ENCODE measurements at places on chromosomes 3 and 15.

DNA sequence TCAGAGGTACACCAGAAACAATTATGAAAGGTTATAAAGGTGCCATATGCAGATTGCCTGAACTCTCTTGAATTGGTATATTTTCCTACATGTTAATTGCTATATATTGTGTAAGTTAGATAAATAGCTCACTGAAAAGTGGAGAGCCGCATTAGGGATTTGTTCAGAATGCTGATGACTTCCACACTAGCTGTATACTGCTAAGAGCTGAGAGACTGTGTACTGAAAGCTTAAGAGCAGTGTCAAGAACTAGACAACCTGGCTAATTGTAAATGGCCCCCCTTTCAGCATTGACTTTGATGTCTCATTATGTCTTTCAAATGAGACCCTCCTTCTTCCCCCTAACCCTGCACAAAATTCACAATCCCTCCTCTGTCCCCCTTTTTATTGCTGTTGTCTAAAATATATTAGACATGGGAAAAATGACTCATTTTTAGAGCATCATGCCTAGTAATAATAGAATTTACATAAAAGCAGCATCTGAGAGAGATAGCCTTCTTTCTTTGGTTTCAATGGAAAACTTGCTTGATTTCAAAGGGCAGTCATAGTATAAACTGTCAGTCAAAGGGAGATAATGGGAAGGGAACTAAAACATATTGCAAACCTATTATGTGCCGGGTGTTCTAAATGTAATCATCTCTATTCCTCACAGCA, 34.7 kb upstream of the GREM1 start:
- DNase-seq: no peak

GRCh38 chr3:177646749-177647148, 449.5 kb upstream of the TBL1XR1 start:
- DNase-seq: no peak

- DNase-seq: no peak
Measured at GRCh38 chr15:72464251-72464650, 9.9 kb upstream of the ARIH1 start.

- DNase-seq: no peak
Measured at GRCh38 chr15:38411902-38412301, 42.0 kb upstream of the FAM98B start.

GRCh38 chr3:72516361-72516760, 331.9 kb downstream of the SHQ1 start:
- DNase-seq: no peak

GRCh38 chr3:71031914-71032521, 551.5 kb downstream of the FOXP1 start:
- DNase-seq: no peak

DNA sequence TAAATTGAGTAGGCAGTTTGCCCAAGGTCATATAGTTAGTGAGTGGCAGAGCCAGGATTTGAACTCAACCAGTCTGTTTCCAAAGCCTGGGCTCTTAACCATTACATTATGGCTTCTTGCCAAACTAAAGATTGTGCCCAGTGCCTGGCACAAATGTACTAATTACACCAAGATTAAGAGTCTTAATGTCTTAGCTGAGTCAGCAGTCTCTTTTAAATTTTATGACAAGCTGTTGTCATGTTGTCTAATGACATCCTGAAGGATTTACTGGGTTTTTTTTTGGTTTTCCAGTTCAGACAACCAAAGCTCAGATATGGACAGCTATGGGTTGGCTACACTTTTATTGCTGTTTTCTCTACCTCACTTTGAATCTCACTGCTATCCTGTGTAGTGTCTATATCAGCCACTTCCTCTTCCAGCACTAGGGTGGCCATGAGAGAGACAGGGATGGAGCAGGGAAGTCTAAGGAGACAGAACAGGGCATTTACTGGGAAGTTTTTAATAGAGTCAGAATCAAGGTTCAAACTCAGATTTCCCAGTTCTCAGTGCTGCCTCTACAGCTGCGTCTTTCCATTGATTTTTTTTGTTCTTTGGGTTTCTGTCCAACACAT, 10.5 kb downstream of the FBXL2 start:
- DNase-seq: no peak

DNA sequence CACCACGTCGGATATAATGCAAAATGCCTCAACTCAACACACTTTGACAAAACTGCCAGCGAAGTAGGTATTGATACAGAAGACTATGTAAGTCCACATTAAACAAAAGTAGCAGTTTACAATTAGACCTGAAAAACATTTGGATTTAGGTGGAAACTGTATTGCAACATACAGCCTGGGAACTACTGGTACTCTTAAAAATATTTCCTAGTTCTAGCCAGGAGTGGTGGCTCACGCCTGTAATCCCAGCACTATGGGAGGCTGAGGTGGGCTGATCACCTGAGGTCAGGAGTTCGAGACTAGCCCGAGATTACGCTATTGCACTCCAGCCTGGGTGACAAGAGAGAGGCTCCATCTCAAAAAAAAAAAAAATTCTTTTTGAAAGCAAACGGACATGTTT, 246.2 kb downstream of the ZBTB20 start:
- no peak for DNase-seq

DNA sequence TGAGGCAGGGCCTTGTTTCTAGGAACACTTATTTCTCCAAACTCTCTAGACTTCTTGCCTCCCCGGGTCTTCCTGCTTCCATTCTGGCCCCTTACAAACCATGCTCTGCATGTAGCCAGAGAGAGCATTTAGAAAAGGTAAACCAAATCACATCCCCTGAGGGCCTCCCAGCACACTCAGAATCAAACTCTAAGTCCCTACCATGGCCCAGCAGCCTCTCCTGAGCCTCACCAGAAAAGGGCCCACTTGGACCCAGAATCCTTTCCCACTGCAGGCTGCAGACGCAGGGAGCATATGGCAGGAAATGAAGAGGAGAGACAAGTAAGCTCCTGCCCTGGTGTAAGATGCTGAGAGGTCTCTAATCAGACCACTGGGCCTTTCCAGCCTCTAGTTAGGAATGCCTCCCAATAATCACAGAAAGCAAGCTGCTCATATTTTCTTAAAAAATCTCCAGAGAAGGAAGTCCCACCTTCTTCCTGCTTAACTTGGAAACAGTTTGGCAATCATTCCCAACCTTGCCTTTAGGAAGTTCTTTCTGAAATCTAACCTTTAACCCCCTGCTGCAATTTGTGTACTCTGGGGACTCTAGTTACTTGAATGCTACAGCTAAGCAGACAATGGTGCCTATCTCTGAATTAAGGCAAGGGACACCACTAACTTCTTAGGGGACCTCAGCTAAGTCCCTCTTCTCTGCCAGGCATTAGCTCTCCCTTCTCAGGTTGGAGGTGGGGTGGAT, 4.2 kb downstream of the AMOTL2 start:
- DNase-seq: peak; percentile 21

- no peak for DNase-seq
Measured at GRCh38 chr15:100279446-100279845, 62.3 kb downstream of the ADAMTS17 start.

DNA sequence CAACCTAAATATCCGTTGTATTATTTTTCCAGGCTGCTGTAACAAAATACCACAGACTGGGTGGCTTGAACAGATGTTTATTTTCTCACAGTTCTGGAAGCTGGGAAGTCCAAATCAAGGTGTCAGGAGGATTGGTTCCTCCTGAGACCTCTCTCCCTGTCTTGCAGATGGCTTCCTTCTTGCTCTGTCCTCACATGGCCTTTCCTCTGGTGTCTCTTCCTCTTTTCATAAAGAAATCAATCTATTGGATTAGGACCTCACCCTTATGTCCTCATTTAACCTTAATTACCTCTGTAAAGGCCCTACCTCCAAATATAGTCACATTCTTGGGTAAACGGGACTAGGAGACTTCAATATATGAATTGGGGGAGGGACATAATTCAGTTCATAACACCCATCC, 89.2 kb upstream of the PLCL2 start:
- no peak for DNase-seq

- DNase-seq: peak; percentile 65
Measured at GRCh38 chr15:98799461-98800390, 151.4 kb downstream of the IGF1R start.

DNA sequence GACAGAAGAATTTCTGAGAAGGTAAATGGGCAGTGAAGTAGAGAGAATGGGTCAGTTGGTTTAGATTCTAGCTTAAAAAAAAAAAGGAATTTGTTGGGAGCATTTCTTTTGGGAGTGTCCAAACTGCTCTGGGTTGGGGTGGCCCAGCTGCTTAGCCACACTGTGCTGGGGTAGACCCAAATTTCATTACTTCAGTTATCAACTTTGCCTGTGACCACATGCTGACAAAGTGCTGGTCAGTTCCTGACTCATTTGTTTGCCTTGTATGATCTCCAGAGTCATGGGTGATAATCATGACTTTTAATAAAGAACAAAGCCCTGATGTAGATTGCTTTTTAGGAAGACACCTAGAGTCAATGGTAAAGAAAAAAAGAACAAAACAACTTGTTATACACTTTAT, 121.5 kb upstream of the FGF7 start:
- no peak for DNase-seq

DNA sequence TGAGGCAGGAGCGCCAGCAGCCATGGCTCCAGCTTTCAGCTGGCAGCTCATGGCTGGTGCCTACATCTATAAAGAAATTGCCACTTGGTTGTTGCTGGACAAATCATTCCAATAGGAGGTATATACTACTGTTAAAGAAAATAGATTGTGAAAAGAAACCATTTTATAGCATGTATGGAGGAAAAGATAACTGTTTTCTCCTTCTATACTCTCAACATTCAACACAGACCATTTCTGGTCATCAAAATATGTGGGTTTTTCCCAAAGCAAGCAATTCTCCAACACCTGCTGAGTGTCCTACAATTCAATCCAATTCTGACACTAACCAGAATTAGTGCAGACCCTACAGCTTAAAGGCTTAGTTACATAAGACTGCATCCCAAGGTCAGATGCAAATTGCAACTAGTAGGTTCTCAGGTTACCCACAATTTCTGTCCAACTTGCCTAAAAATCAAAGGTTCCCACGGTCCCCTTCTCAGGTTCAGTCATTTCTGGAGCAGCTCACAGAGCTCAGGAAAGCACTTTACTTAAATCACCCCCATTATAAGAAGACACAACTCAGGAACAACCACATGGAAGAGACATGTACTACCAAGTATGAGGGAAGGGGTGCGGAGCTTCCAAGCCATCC, 42.4 kb upstream of the STRIT1 start:
- DNase-seq: no peak

GRCh38 chr3:187101184-187102072, 37.9 kb downstream of the RPL39L start:
- peak; percentile 34 for DNase-seq

GRCh38 chr3:170470063-170471016, 51.7 kb downstream of the CLDN11 start:
- DNase-seq: no peak

GRCh38 chr3:159260049-159260662, 458.3 kb downstream of the MFSD1 start:
- peak; percentile 8 for DNase-seq

DNA sequence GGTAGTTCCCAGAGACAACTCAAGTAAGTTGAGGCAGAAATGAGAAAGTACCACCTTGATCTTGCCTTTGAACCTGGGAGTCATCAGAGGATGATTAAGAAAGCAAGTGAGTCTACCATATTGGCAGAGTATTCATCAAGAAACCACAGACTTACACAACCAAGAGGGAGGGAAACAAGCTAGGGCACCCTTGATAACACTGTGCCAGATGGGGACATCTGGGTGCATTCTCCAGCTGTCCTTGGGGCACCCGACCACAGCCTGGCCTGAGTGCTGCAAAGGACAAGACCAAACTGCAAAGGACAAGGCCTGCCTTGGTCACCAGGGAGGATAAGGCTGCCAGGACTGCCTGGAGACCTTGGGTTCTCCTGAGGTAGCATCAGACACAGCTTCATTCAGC, 553.6 kb downstream of the EPHB1 start:
- DNase-seq: no peak

DNA sequence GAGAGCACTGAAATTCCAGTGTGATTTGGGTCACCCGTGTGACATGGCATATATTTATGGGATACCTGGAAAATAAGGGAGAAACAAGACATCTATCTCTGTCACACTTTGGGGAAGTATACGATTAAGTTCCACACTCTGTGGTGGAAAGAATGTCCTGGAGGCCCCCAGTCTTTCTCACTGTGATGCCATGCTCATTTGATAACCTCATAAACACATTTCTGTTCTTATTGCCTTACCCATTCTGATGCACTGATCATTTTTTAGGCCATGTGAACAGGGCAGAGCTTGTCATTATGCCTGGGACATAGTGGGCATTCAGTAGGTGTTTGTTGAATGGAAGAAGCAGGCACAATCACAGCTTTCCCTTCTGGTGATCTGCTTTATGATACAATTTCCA, 349.4 kb upstream of the TPRG1 start:
- no peak for DNase-seq

- DNase-seq: peak; percentile 75
Measured at GRCh38 chr3:153221748-153222162, 59.7 kb downstream of the RAP2B start.

GRCh38 chr3:95522449-95522848, 1291.9 kb upstream of the EPHA6 start:
- no peak for DNase-seq

DNA sequence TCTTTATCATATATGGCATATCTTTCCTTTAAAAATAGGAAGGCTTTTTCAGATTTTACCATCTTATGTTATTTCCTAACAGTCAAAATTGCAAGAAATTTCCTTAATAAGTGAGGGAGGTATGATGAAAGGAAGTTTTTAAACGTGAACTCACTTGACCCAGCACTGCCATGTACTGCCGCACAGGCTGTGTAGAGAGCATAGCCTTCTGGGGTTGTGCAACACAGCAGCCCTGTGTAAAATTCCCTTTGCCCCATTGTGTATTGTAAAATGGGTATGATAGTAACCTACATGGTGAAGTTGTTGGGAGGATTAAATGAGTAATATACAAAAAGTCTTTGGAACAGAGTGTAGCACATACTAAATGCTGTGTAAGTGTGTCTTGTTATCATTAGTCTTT, 78.6 kb downstream of the PEX5L start:
- DNase-seq: no peak

- no peak for DNase-seq
Measured at GRCh38 chr15:91294795-91295194, 194.7 kb downstream of the SV2B start.

GRCh38 chr3:194870394-194871110, 184.9 kb downstream of the FAM43A start:
- DNase-seq: peak; percentile 71

- peak; percentile 14 for DNase-seq
Measured at GRCh38 chr3:169811631-169812331, 889 bp upstream of the LRRIQ4 start.

DNA sequence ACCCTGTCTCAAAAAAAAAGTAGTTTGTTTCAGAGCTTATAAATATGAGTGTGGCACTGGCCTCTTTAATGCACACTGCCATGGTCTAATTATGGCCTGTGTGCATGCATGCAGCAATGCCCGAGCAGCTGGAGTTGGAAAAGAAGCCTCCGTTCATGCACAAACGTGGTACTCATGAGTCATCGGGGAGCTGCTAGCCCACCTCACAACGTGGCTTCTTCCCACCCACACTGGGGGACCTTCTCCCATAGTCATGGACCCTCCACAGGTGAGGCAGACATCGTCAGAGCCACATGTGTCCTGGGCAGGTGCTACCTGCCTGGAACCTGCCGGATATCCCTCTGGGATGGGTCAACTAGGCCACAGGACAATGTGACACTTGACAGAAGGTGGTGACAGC, 66.7 kb downstream of the ATP10A start:
- DNase-seq: no peak

- no peak for DNase-seq
Measured at GRCh38 chr15:44011238-44011854, 183.7 kb downstream of the FRMD5 start.

- DNase-seq: no peak
Measured at GRCh38 chr3:37680401-37680800, 181.3 kb upstream of the CTDSPL start.
